ENCODE measurements at places on chromosomes 4 and X. TPM values are rescaled to one million over a fixed set of nuclear protein-coding genes. Genes with fewer than 3 reads are reported as not detected.

DNA sequence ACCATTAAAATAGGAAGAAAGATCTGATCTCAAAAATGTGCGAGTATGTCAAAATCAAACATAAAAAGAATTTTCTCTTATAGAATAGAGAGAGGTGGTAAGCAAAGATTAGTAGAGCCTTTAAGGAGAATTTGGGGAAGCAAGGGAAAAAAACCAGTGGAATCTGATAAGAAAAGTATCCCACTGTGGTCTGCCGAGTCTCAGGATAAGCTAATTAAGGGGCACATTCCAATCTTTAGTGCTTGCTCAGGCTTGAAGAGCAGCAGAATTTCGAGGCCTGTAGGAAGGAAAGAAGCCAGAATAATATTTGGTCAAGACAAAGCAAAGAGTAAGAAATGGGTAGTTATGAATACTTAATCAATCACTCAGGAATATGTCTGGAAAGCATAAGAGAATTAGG is 13.0 kb downstream of the STATH start:
- no peak for DNase-seq

DNA sequence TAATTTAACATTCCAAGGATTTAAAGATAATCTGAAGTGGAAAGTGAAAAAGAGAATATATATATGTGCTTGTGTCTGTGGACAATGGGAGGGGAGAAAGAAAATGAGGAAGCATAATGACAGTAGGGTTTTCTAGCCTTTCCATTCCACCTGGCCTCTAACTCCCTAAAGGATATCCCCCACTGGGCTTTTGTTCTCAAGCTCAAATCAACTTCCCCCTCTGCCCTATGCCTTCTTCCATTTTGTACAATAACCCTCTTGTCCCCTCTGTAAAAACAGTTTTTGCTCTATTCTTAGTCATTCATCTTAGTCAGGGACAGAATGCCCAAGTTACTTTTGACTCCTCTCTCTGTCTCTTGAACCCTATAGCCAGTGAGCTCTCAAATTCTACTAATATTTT is 23.6 kb downstream of the ANTXR2 start:
- DNase-seq: no peak

DNA sequence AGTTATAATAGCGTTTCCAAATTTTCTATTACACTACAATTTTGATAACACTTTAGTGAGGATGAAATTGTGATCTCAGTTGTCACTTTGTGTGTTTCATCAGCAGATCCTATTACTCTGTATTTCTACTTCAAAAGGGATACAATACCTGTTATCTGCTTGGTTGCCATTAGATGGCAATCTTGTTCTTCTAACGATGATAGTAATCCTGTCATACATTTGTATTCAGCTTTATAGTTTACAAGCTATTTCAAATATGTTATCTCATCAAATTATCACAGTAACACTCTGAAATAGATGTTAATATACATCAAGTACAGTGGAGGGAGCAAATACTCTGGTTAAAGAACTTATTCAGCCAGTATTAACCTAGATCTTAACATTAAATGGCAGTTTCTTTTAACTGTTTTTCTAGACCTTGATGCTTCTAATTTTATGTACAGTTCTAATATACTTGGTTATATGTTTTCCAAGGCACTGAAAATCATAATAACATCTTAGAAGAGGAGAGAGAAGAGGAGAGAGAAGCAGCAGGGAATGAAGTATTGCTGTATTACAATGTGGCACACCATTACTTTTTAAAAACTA is 292.0 kb downstream of the CCSER1 start:
- no peak for DNase-seq

- DNase-seq: no peak
Measured at GRCh38 chr4:7903791-7904516, 35.7 kb downstream of the AFAP1 start.

GRCh38 chr4:82519776-82520175 is 42.0 kb downstream of the TMEM150C start:
- no peak for DNase-seq

- no peak for DNase-seq
Measured at GRCh38 chrX:153057281-153057680, 1.0 kb downstream of the PNMA3 start.

DNA sequence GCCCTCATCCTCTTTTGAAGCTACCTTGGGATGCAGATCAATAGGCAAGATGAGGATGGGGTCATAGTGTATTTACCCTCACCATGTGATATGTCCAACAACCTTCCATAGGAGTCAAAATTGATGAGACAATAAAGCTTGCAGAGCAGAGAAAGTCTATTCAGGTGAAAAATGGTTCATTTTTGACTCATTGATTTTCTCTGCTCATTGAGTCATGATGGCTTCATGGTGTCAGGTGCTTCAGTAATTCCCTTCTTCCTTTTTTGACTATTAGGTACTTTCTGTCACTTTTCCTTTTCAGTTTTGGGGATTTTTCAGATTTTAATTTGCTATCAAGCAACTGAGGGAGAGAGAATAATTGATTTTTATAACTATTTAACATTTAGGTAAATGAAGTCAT is 55.9 kb upstream of the IL2 start:
- no peak for DNase-seq

GRCh38 chrX:25523574-25524540 is 508.1 kb upstream of the ARX start:
- no peak for DNase-seq

DNA sequence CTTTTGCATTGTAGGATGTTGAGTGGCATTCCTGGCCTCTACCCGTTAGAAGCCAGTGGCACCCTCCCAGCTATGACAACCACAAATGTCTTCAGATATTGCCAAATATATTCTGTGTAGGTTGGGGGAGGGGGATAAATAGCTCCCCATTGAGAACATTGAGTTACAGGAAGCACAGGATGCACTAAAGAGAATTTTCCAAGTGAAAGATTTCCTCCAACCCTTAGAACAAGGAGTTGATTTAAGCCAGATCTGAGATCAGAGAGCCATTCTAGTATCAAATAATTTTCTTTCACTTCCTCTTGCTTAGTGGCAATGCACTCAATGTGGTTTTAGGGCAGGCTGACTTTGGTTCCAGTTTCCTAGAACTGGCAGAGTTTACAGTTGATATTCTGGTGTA is 436.6 kb downstream of the C4orf33 start:
- DNase-seq: no peak

DNA sequence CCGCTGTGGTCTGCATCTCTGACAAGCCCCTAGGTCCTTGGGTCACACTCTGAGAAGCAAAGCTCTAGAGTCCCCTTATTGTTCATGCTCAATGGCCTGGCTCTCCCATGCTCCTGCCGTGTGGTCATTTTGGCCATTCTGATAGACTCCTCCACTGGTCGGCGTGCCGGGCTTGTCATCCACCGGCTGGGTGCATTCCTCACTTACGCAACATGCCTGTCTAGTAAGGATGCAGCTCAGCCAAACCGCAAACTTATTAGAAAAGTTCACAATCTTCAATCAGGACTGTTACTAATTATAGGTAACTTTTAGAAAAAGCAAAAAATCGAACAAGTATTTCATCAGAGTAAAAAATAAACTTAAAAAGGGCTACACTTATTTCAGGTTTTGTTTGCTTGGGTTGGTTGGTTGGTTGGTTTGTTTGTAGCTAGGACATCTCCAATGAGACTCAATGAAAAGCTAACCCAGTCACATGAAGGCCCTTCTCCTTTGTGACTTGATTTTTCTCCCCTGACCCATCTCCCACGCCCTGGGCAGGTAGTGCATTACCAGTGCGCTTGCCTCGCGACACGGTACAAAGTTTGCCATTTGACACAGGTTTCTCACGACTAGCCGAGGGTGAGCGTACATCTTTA is 41.0 kb downstream of the IRF2 start:
- no peak for DNase-seq

- no peak for DNase-seq
Measured at GRCh38 chr4:177596035-177596434, 153.8 kb upstream of the AGA start.

- no peak for DNase-seq
Measured at GRCh38 chr4:139889901-139890300, 224.3 kb downstream of the MGST2 start.

DNA sequence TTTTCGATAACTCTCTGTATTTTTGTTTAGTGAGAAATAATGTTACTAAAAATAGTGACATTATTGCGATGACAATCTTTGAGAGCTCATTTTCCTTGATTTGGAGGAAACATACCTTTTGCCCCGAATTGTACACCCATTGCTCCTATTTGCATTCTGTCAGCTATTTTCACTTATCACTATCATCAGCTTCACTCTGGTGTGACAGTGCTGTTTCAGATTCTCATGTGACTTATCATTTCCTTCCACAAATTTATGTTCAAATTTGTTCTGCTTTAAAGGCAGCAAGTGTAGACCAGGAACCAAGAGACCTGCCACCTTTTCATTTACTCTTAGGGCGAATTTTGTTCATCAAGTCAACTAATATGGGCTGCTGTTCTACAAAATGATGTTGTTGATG is 179.4 kb downstream of the RBM46 start:
- DNase-seq: no peak

DNA sequence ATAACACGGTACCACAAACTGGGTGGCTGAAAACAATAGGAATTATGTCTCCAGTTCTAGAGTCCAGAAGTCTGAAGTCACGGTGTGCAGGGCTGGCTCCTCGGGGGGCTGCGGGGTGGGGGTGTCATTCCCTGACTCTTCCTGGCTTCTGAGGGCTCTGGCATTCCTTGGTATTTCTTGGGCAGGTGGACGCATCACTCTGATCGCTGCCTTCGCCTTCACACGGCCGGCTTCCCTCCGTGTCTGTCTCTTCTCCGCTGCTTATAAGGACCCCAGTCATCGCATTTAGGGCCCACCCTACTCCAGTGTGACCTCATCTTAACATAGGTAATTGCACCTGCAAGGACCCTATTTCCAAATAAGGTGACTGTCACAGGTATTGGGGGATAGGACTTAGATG is 134.6 kb downstream of the CPZ start:
- DNase-seq: no peak

The HELT gene
- total RNA-seq: not detected

The SORBS2 gene
- total RNA-seq: 828 TPM

The CPE gene
- total RNA-seq: 56.2 TPM

The GPR143 gene
- not detected for total RNA-seq

The LEF1 gene
- total RNA-seq: 0.32 TPM

Measured in Right ventricle myocardium inferior (tissue), 1 donor.